NCI-H187 (cell line): ENCODE measurements at places on chromosomes 1 and 21.

- DNase-seq, result no peak
Observed at GRCh38 chr1:15156807-15157380, 3.3 kb downstream of the TMEM51 start.

DNA sequence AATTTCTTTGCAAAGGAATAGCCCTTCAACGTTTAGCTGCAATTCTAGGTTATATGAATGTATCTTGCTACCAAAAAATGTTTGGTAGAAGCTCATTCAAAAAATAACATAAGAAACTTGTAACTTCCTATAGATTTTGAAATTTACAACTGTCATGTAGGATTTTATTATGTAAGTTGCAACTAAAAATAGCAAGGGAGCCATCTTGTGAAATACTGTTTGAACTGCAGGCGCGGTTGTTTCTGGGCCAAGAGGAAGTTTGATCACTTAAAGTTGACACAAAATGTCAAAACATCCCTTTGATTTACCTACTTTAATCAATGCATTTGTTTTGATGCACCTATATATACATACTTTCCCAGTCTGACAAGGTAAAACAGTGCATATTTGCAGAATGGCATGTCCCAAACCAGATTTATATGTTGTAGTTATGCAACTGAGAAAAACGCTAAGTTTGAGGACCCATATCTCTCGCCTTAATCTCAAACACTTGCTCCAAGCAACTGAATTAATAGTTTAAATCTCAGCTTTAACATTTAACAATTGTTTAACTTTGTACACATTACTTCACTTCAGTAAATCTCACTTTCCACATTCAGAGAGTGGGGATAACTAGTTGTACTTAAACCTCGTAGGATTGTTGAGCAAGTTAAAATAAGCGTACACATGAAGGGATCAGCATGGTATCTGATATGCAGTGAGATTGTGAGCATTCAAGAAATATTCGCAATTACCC, 63.9 kb downstream of the KCNK2 start:
- DNase-seq, result no peak

GRCh38 chr1:33255347-33256220, 708 bp upstream of the ZNF362 start:
- DNase-seq, result no peak

DNA sequence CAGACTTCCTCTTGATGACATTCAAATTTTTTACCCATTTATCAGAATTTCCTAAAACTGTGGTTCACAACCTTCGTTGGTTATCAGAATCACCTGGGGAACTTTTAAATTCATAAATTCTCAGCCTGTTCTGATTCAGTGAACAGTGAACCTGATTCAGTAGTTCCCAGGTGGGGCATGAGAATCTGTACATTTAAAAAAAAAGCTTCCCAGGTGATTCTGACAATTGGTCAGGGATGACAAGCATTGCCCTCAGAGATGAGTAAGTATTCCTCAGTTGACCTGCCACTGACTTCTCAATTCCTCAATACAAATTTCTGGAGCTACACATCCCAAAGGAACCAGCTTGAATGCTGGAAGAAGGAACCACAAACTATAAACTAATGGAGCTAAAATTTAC, 23.5 kb upstream of the CR2 start:
- DNase-seq, result no peak

DNA sequence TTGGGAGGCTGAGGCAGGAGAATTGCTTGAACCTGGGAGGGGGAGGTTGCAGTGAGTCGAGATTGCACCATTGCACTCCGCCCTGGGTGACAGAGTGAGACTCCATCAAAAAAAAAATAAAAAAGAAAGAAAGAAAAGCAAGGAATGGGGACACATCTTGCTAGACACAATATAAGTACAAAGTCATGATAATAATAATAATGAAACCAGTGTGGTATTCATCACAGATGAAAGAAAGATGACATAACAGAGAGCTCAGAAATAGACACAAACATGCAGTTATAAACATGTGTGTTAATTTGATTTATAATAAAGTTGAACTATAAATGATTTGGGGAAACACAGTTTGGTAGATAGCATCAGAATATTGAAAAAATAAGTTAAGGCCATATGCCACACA, 264.1 kb downstream of the SRGAP2C start:
- DNase-seq, result no peak

GRCh38 chr1:68442006-68442405, 7.7 kb downstream of the RPE65 start:
- DNase-seq, result no peak

DNA sequence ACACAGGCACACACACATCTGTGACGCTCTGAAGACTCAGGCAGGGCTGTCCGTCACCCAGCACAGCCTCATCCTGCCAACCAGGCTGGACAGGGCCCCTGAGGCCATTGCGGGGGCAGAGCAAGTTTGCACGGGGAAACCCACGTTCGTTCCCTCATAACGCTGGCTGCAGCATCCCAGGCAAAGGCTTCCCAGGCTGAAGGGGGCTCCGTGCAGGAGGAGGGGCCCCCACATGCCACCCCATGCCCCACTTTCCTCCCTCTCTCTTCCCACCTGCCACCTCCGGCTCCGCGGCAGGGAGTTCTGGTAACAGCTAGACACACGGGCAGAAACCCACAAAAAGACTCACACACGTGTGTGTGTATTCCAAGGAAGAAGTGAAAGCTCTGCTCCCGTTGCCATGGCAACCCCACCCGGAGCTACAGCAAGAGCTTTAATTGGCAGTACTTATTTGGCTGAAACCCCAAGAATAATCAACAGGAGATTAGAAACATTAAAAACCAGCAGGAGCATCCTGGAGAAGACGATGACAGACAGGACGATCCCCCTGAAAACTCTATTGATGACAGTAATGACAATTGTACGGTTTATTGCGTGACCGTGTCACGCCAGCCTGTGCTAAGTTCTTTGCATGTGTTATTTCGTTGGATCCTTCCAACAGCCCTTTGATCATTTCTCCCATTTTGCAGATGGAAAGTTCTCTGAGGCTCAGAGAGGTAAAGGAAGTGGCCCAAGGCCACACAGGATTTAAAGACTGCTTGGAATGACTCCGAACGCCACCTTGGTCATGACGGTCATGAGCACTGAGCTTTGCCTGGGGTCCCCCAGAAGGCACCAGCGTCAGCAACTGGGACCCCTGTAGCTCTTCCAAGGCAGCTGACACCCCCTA, 247.1 kb downstream of the NPHP4 start:
- no peak for DNase-seq

DNA sequence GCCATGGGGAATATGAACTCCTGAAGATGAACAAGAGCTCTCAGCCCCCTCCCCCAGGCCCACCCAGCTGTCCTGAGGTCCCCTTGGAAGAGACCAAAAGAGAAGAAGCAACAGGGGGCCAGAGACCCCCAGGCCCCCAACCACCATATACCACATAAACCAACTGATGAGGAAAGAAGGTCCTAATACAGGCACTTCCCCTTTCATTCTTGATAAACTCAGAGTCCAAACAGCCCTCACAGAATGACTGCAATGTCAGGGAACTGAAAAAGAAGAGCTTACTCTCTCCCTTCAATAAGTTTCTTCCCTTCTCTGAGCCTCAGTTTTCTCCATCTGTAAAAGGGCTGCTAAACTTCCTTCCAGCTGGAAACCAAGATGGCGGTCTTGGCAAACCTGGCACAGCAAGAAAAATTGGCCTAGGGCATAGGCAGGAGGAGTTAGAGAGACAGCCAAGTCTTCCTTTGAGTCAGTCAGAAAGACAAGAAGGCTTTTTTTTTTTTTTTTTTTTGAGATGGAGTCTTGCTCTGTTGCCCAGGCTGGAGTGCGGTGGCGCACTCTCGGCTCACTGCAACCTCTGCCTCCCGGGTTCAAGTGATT, 90.5 kb downstream of the VWA5B1 start:
- DNase-seq, result no peak

DNA sequence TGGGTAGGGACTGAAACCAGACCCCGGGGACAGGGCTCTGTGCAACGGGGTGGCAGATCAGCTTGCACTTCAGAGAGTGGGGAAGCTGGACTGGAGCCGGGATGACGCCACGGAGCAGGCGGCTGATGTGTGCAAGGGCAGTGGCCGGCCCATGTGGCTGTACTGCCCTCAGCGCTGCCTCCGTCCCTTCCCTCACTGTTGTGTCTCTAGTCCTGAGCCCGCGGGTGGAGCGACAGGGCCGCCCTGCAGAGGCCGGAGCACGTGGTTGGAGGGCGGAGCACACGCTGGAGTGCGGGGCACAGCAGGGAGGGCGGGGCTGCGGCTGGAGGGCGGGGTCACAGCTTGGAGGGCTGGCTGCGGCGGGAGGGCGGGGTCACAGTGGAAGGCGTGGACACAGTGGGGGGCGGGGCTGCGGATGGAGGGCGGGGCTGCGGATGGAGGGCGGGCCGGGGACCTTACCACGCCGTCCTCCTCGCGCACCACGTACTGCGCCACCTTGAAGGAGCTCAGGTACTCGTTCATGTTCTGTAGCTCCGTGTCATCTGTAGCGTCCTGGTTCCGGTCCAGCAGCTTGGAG, 52.4 kb downstream of the CHD5 start:
- DNase-seq, result peak; percentile 65

DNA sequence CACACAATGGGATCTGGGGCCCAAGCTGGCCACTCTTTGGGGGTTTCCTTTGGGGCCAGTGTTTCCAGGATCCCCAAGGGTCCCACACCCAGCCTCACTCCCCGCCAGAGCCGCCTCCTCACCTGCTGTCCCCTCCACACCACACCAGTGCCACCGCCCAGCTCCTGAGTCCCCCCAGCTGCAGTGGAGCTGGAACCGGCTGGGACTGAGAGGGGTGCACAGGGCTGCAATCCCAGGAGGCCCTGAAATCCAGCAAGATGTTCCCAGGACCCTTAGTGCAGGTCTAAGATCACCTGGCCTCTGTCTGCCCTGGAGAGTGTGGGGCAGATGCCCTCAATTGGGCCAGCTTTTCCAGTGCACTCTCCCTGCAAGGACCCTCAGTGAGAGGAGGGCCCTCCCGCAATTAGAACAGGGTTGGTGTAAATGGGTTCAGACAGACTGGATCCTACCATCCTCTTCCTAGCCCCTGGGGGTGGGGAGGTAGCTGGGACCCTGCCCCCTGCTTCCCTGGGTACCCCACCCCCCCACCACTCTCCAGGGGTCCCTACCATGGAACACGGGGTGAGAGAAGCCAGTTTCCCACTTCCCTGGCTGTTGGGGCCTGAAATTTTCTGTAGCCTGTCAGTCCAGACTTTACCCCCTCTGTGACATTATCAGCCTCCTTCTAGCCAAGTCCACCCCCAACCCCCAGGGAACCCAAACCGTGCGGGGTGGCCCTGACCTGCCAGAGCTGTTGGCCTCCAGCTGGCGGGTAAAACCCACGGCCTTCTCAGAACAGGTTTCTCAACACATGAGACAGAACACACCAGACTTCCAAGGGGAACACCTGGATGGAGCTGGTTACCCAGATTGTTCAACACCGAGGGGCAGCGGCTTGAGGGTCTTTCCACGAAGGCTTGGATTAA, 7.0 kb downstream of the KRTAP10-12 start:
- DNase-seq, result no peak

- DNase-seq, result peak; percentile 9
Observed at GRCh38 chr1:21607549-21608529, 61.3 kb downstream of the RAP1GAP start.

DNA sequence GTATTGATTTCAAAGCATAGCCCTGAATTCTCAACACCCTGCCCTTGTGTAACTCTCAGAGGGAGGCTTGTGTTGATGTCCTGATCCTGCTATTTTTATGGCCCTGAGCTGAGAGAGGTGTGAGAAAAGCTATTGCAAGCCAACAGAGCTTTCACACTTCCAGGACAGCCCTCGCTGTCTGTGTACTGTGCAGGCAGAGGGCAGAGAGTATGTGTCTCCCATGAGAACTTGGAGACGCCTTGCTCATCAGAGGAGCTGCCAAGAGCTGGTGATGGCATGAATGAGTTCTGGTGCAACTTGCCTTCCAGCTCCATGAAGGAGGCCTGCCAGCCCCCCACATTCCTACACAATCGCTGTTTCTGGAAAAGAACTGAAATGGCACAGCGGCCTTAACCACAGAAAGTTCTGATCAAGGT, 144.1 kb upstream of the AJAP1 start:
- DNase-seq, result no peak

- DNase-seq, result no peak
Observed at GRCh38 chr1:178137238-178137637, 43.3 kb downstream of the RASAL2 start.

- peak; percentile 13 for DNase-seq
Observed at GRCh38 chr1:196660852-196661251, 9.0 kb downstream of the CFH start.
